Stimulated activated CD4-positive, alpha-beta T cell treated with anti-CD3 and anti-CD28 coated beads, TNF-alpha, amount 100 ng/mL, for 4 hours (primary cell): ENCODE measurements at places on chromosomes 6 and 20.

DNA sequence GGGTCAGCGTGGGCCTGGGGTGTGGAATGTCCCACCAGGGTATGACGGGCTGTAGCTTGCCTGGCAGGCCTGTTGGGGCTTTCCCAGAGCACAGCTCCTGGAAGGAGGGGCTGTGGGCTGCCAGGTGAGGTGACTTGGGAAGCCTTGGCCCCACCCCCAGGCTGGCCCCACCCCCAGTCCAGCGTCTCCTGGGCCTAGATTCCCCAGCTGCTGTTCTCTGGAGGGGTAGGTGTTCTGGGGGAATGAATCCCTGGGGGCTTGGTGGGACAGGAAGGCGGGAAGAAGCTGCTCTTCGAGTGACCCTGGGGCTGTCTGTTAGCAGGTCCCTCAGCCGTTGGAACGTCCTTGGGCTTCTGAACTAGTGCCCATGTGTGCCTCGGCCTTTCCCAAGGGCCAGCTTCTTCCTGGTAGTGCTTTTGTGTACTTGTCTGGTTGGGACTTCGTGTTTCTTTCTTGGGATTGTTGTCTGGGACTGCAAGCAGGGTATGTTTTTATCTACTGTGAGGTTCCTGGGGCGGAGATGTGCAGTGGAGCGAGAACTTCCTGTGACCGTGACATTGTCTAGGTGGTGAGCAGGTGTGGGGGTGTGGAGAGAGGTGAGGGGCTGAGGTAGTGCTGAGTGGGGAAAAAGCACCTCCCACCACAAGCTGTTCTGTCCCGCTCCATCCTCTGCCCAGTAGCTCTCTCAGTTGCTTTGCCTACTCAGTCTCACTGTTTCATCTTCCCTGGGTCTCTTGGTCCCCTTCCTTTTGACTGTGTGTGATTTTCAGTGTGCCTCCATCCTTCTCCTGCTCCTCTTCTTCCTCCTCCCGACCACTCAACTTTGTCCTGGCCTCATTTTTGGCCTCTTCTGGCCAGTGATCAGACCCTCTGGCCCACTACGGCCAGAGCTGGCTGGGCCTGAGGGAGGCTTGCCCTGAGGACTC lies 1.3 kb upstream of the DDR1 start:
- DNase-seq, result no peak

GRCh38 chr6:71250099-71250602 lies 38.5 kb upstream of the OGFRL1 start:
- no peak for DNase-seq

GRCh38 chr20:57785720-57786119 lies 75.9 kb upstream of the PMEPA1 start:
- no peak for DNase-seq

DNA sequence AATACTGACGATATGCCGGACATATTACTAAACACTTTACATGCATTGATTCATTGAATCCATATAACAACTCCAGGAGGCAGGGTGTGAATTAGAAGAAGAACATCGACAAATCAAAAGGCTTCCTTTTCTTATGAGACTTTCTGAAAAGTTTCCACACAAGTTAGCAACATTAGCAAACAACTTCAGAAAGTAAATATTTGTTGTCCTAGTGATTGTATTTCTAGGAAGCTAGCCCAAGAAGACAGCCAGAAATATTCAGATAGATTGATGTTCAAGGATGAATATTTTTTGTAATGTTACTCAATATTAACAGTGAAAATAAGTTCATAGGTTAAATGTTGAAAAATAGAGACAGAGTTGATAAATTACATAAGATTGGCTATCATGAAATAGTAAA lies 120.6 kb downstream of the GFRAL start:
- DNase-seq, result no peak

DNA sequence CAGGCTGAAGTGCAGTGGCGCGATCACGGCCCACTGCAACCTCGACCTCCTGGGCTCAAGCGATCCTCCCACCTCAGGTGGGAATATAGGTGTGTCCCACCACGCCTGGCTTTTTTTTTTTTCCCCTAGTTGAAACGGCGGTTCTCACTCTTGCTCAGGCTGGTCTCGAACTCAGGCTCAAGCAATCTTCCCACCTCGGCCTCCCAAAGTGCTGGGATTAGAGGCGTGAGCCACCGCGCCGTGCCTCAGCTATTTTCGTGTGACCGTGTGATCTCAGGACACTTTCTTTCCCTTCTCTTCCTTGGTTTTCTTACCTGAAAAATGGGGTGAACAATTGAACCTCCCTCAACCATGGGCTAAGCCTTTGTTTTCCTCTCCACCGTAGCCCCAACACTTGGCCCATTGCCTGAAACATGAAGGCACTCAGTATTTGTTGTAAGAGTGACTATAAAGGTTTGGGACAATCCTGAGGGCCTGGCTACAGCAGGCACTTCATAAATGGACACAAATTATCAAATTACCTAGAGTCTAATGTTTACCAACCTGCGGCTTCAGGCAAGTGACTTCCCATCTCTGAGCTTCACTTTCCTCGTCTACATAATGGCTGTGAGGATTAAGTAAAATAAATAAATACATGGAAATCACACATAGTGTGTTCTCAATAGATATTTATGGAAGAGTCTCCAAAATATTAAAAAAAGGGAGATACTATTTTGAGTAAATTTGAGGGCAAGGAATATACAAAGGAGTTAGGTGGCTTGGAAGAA lies 31.4 kb upstream of the ID1 start:
- DNase-seq, result no peak

GRCh38 chr20:40584130-40584809 lies 104.8 kb downstream of the MAFB start:
- no peak for DNase-seq

- DNase-seq, result no peak
Observed at GRCh38 chr6:28985462-28986164, 19.5 kb downstream of the ZNF311 start.

DNA sequence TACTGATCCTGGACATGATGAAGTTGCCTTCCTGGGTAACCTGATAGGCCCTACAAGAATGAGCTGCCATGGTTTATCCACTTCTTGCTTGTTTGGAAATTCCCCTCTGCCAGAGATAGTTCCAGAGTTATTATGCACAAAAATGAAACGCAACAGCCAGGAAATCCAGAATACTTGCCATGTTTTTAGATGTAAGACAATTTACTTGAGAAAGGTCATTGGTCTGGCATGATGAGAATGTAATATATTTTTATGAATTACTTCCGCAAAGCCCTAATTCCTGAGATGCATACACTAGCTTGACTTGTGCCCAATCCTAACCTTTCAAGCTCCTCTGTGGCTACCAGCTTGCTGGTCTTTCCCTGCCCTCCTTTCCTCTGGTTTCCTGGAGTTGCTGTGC lies 27.9 kb upstream of the NT5E start:
- DNase-seq, result no peak

DNA sequence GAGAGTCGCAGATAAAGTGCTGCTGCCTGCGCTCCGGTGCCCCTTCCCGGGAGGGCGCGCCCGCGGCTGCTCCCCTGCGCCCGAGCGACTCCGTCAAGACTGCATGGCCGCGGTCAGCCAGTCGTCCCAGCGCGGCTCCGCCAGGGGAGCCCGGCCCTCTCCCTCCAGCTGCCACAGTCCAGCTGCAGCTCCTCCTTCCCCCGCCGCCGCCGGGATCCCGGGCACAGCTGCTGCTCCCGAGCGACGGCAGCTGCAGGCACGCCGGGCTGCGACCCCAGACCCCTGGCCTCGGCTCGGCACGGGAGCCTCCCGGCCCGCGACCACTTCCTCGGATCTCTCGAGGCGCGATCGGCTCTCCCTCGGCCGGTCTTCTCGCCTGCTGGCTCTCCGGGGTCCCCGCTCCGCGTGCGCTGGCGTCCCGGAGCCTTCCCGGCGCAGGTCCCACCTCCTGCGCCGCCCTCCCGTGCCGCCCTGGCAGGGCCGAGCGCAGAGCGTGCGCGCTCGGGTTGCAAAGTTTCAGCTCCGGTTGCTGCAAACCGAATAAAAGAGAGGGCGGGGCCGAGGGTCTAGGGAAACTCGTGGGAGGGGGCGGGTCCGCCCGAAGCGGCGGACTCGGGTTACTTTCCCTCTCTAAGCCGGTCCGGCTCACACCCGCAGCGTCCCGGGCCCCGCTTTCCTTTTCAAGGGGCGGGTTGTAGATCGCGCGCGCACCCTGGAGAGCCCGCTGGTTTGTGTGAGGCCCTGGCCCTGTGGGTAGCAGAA lies at the start of gene CNKSR3:
Gene CNKSR3, minus strand, starts transcription at position 542 of the 762 bp plus-strand sequence. CDS start 571 bp downstream, outside the sequence.
- no peak for DNase-seq

DNA sequence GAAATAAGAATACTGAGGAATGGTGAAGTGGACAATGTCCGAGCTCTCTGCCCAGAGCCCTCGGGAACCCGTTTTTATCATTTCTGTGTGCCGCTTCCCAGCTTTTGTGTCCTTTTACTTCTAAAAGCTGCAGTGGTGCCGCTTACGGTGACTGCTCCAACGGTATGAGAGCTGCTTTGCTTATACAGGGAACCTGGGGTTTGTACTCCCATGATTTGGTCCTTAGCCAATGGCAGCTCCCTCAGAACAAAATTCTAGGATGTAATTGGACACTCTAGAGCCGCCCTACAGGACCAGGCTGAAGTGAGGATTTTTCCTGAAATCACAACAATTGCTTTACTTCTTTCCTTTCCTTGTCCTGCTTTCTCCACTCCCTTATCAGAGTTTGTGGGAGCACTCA lies 24.2 kb upstream of the PCSK2 start:
- no peak for DNase-seq

- DNase-seq, result no peak
Observed at GRCh38 chr6:79453558-79454042, 83.6 kb downstream of the LCA5 start.

DNA sequence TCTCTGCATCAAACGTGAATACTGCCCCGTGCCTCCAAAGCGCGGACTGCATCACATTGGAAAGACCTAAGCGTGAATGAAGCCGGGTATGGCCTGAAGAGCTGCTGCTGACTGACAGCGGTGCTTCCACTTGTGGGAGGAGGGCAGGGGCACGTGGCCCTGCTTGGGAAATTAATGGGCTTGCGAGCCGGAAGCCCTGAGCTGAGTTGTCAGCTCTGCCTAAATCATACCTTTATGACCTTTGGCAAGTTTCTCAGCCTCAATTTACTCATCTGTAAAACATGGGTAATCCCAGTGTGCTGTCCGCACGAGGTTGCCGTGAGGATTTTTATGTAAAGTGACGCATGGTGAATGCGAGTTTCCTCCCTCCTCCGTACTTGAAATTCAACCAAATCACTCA lies 67.0 kb upstream of the FOXQ1 start:
- DNase-seq, result no peak

- DNase-seq, result no peak
Observed at GRCh38 chr6:15465212-15465611, 197.6 kb downstream of the DTNBP1 start.

- no peak for DNase-seq
Observed at GRCh38 chr20:54256202-54256601, 48.3 kb downstream of the PFDN4 start.

- DNase-seq, result no peak
Observed at GRCh38 chr20:56359212-56360132, 698 bp downstream of the FAM210B start.

GRCh38 chr6:85496856-85497255 lies 47.0 kb downstream of the NT5E start:
- DNase-seq, result no peak

DNA sequence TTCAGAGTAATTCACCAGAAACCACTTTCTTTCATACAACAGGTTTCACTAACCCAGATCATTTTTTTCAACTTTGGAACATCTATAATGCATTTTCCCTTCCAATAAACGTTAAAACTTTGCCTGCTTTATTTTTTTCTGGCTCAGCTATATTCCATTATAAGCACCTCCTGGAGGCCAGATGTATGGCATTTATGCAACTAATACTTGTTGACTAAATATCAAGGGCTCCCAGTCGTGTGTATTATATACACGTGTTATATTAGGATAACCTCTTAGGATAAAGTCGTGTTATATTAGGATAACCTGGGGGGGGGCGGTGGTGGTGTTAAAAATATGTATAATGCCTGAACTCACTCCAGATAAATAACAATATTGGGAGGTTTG lies 6.7 kb downstream of the OPN5 start:
- no peak for DNase-seq

DNA sequence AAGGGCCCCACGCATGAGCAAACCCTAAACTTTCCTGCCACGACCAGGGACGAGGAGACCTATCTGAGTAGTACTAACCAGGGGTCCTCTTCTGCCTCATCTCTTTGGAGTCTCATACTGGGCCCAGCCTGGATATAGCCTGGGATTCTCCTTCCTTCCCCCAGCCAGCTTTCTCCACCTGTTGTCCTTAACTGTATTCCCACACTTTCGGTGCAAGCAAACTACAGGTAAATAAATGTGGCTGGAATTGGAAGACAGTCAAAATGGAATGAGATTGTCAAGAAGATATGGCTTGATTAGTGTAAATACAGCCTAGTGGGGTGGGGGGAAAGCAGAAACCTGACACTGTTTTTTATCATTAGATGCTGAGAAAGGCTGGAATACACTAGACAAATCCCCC lies 23.5 kb upstream of the LY86 start:
- DNase-seq, result no peak

DNA sequence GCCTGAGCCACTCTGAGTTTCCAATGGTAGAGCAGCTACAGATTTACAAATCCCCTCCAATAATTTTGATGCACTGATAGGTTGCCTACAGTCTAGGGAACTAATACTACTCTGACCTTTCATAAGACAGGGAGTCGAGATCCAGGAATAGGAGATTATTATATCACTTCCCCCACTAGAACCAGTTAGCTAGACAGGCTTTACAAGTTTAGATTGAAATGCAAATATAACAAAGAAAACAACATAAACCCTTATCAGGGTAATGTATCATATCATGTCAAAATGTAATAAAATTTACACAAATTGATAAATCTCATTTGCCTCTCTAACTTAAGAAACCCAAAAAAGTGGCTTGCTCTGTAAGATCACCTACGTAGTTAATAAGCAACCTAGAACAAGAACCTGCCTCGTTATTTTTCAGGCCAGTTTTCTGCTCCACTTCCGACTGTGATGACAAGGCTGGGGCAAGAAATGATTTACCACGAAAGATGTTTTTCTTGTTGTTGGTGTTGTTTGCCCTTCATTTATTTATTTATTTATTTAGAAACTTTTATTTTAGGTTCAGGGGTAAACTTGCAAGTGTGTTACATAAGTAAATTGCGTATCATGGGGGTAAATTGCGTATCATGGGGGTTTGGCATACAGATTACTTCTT lies 504.2 kb upstream of the ID4 start:
- no peak for DNase-seq

- DNase-seq, result no peak
Observed at GRCh38 chr6:21478883-21479539, 114.5 kb upstream of the SOX4 start.

DNA sequence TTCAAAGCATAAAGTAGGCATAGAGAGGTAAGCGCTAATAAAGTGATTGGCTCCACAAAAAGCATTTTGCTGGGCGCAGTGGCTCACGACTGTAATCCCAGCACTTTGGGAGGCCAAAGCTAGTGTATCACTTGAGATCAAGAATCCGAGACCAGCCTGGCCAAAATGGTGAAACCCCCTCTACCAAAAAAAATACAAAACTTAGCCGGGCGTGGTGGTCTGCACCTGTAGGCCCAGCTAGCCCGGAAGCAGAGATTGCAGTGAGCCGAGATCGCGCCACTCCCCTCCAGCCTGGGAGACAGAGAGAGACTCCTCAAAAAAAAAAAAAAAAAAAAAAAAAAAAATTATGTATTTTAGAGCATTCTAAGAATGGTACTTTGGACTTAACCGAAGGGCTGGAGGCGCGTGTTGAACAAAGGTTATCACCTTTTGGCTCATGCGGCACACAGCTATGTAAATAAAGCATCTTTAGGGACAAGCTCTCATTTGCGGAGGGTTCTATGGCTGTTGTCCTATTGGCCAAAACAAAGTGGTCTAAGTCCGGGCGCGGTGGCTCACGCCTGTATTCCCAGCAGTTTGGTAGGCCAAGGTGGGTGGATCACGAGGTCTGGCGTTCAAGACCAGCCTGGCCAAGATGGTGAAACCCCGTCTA lies 17.4 kb downstream of the HFE start:
- DNase-seq, result no peak
